ENCODE measurements at places on chromosomes 16 and 17.

GRCh38 chr17:64240741-64241347 lies 22.2 kb downstream of the TEX2 start:
- peak; percentile 43 for DNase-seq

- no peak for DNase-seq
These were observed 37.5 kb upstream of the CIBAR2 start for GRCh38 chr16:85149776-85150175.

DNA sequence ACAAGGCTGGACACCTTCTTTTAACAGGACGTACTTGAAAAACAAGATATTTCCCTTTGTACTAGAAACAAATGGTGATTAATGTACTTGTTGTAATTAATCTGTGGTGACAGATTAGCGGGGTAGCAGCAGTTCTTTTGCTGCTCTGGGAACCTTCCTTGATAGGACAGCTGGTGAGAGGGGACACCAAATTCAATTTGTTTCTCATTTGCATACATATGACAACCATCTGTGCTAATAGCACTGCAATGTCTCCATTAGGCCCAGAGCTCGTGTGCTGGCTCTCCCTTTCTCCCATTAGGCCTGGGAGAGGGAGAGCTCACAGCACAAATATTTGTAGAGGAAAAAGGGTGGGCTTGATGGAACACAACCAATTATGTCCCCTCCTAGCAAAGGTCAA lies 221.0 kb upstream of the HS3ST3A1 start:
- DNase-seq, result no peak

DNA sequence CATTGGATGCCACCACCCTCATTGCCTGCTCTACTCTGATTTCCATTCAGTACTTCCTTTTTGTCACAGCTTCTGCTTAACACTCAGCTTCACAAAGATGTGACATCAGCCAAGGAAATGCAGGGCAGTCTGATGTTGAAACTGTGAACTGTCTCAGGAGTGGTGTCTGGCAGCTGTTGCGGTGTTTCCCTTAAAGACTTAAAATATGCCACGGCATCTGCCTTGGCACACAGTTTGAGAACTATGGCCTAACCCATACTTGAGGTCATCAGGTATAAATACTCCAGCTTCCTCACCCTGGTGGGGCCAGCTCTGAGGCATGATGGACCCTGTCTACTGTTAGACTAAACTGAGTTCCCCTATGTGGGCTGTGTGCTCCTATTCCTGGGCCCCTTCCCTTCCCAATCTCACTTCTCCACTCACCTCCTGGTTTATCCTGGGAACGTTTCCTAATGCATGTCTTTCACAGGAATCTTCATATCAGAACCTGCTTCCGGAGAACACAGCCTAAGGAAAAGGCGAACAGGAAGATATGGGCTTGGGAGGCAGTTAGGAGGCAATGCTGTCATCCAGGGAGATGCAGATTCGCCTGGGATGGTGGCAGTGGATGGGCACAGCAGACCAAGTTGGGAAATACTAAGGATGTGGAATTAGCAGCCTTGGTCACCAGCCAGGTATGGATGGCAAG lies 96.5 kb downstream of the WSCD1 start:
- no peak for DNase-seq

- no peak for DNase-seq
These were observed 87.8 kb downstream of the MRM1 start for GRCh38 chr17:36689089-36689667.

DNA sequence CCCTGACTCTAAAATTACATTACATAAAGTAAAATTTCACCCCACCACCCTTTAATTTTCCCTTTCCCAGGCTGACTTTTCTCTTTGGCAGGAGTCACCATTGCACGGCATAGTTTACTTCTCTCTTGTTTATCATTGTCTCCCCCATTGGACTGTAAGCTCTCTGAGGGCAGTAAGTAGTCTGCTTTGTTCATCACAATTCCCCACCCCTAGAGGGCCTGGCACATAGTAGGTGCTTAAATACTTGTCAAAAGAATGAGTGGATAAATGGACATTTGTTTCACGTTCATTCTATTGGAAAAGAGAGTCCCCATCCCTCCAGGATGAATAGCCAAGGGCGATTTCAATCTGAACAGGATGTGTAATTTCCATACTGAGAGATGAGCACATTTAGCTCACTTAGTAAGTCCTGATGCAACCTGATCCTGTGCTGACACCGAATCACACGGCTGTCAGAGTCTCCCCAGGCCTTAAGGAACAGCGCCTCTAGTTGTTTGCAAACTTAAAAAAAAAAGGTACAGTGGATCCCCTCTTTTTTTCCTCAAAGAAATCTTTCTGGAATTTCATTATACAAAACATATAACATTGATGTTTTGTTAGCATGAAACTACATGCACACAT lies 54.0 kb downstream of the AKAP1 start:
- DNase-seq, result peak; percentile 54

DNA sequence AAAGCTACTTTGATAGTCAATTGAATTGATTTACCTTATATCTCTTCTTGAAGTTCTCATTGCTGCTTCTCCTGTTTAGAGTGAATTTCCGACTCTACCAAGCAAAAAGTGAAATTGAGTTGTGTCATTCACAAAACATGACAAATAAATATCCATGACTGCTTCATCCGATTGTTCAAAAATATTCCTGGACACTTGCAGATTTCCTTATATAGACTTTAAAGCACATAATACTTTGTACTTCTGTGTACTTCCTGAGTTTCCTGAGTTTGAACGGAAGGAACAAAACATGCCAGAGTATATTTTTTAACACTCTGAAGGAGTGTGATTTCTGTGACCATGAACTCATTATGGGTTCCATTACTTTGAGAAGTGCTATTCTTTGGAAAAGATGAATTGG lies 20.5 kb upstream of the VAT1L start:
- no peak for DNase-seq

- DNase-seq, result peak; percentile 14
These were observed 30.5 kb downstream of the CDH13 start for GRCh38 chr16:82657239-82657638.

DNA sequence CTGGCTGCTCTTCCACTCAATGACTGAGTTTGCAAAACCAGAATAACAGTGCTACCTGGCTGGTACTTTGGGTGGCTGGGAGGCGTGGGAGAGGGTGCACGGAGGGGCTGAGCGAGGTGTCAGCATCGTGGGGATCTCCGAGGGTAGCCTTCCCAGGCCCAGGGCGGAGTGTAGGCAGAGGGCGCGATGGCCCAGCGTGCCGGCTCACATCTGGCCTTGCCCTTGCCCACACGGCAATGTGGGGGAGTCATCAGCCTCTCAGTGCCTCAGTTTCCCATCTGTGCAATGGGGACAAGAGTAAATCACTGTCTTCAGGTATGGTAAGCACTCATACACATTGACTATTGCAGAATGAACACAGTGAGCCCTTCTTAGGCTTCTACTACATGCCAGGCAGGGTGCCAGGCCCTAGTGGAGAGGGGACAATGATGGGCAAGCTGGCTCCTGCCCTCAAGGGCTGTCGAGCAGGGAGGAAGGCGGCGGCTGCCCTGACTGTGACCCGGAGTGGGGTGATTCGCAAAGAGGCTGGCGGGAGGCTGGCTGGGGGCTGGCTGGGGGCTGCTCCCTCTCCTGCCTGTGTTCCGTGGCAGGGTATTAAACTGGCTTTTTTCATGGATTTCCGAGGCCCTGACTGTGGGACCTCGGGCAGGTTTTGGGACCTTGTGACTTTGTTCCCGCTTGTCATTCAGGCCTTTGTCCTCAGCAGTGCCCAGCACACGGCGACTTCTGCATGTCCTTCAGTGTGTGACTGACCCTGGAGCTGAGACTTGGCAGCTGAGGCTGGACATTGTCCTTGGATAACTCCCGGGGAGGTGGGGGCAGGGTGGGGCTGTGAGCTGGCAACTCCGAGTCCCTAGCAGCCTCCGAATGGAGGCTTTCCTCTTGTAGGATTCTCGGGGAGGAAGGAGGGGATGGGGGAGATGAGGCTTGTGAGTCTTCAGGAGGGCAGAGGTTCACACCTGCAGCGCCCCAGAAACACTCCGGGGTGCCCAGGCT lies 243.1 kb downstream of the SEC14L1 start:
- DNase-seq, result no peak

DNA sequence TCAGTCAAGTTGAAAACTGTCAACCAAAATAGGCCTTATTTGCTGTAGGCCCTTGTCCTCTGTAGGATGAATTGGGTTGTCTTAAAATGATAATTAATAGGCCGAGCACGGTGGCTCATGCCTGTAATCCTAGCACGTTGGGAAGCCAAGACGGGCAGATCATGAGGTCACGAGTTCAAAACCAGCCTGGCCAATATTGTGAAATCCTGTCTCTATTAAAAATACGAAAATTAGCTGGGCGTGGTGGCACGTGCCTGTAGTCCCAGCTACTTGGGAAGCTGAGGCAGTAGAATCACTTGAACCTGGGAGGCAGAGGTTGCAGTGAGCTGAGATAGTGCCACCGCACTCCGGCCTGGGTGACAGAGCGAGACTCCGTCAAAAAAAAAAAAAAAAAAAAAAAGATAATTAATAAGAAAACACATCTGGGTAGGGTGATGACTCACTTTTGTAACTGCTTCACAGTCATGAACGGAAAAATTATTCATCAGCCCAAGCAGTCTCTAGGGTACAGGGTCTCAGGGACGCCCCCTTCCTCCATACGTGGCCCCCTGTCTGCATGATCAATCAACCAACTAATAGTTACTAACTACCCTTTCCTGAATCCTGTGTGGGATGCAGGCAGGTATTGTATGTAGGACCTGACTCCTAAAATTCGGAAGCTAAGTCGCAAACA lies 137.0 kb upstream of the RCVRN start:
- DNase-seq, result no peak

DNA sequence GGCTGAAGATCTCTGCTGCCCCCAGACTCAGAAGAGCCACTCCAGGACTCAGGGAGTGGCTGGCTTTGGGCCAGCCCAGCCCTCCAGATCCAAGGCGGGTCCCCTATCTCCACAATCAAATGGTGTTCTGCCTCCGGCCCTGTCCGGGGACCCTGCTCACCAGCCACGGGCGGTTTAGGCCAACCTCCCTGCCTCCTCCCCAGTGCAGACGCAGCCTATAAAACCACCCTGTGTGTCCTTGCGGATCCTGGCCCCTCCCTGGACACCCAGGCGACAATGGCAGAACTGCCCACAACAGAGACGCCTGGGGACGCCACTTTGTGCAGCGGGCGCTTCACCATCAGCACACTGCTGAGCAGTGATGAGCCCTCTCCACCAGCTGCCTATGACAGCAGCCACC lies at the start of gene SLC12A3:
TSS of gene SLC12A3 (plus strand) at position 248 of the 400 bp plus-strand sequence. CDS start at position 277, 29 bp downstream.
- DNase-seq, result no peak

DNA sequence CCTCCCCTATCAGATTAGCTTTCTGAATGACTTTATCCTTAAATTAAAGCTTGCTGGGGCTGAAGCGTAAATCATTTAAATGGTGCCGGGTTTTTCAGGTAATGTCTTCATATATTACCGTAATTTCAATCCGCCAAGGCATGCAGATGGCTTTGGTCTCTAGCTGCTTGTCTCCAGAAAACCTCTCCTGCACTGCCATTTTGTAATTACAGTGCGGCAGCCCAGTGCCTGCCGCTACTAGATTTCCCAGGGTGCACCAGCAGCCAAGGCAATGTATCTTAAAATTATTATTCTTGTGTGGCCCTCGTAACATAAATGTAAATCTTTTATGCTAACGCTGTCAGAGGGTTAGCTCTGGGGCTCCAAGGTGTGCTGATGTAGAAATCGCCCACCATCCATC lies 208.5 kb downstream of the TMEM114 start:
- DNase-seq, result no peak

DNA sequence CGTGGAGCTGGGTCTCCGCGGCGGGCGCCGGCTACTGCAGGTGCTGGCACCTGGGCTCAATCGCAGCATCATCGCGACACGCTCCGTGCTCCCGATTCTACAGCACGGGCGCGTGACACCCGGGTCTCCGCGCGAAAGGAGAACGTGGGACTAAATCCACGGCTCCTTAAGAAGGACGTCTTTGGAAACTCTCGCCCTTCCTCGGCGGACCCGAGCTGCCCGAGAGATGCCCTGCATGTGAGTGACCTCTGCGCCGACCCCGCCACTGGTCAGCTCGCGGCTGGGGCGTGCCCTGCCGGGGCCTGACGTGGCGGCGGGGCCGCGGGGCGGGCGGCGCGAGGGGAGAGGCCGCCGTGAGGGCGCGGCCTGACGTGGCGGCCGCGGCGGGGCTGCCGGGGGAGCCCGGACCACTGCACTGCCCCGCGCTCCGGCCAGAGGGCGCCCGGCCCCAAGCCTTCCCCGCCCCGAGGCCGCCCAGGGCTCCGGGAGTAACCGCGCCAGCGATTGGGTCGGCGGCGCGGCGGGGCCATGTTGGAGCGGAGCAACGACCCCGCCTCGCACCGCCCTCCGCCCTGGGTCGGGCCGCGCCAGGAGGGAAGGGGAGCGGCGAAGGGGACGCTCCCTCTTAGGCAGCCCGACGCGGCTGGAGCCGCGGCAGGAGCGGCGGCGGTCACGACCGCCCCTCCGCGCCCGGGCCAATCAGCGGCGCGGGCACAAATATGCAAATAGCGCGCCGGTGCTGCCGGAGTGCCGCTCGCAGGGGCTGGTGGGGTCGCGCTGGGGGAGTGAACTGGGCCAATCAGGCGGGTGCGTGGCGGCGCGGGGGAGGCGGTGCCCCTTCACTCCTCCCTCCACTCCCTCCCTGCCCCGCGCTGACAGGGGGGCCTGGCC lies 75.6 kb downstream of the CHD9 start:
- peak; percentile 83 for DNase-seq

- no peak for DNase-seq
These were observed 9.2 kb upstream of the CES4A start for GRCh38 chr16:66979011-66979717.

GRCh38 chr17:63486317-63487013 lies 9.6 kb downstream of the ACE start:
- DNase-seq, result no peak

DNA sequence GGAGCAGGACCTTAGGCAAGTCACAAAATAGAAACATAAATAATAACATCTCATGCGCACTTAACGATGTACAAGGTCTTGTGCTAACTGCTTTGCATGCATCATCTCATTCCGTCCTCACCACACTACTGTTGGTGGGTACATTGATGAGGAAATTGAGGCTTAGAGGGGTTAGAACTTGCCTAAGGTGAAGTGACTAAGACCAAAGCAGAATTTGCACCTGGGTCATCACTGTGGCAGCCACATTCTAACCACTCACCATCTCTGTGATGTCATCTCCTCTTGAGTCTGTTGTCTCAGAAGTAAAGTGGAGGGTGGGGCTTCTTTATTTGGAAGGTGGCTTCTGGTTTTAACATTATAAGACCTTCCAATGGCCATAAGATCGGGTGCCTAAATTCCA lies 20.4 kb upstream of the TRIM25 start:
- DNase-seq, result no peak

GRCh38 chr17:3916825-3917224 lies 560 bp upstream of the P2RX1 start:
- no peak for DNase-seq

- no peak for DNase-seq
These were observed 346.5 kb downstream of the C16orf95 start for GRCh38 chr16:86970726-86971125.
